ENCODE measurements at places on chromosomes 7 and 10.

- DNase-seq, result no peak
Observed at GRCh38 chr10:104774234-104774633, 133.1 kb downstream of the SORCS3 start.

DNA sequence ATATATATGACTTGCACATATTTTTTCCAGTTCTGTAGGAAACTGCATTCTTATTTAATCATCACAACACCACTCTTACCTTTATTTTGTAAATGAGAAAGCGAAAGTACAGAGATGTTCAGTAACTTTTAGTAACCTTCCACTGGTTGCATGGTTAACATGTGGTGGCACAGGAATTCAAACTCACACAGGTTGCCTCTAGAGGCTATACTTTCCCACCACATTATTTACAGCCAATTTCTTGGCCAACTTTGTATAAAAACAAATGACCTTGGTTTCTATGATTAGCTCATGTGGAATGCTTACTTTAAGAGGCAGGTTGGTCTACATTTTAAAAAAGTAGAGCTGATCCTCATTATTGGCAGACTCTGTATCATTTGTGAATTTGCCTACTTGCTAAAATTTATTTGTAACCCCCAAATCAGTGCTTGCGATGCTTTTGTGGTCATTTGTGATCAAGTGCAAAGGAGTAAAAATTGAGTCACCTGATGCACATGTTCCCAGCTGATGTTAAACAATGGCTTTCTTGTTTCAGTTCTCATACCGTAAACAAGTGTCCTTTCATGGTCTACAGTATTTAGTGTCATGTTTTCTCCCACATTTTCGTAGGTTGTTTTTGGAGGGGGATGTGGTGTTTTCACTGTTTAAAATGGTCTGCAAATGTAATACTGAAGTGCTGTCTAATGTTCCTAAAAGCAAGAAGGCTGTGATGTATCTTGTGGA is 14.8 kb downstream of the BBS9 start:
- no peak for DNase-seq

DNA sequence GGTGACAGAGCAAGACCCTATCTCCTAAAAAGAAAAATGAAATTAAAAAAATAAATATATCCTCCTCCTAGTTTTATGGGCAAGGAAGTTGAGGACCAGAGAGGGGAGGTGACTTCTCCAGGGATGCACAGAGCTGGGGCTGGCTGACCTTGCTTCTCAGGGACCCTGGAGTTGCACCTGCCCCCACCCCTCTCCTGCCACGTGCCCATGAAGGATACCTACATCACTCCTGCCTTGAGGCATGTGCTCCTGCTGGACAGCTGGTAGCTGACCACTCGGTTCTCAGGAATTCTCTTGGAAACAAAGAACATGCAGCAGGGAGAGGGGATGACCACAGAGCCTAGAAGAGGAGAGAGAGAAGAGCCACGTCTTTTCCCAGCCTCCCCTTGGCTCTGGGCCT is 522 bp downstream of the CCL24 start:
- no peak for DNase-seq

GRCh38 chr10:63719226-63719856 is 198.1 kb downstream of the REEP3 start:
- no peak for DNase-seq

DNA sequence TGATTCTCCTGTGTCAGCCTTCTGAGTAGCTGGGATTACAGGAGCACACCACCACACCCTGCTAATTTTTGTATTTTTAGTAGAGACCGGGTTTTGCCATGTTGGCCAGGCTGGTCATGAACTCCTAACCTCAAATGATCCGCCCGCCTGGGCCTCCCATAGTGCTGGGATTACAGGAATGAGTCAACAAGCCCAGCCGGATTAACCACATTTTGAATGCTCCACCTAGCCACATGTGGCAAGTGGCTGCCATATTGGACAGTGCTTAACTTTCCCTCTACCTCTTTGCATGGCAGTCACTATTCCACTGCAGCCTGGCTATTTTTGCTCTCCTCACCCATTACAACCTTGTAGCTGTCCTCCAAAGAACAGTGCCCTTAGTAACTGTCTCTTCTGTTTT is 160.1 kb downstream of the GATA3 start:
- DNase-seq, result no peak

GRCh38 chr10:5512881-5513612 is 11.7 kb upstream of the CALML3 start:
- DNase-seq, result no peak
